ENCODE measurements at places on chromosomes 1 and 21. TPM values are rescaled to one million over a fixed set of nuclear protein-coding genes. Genes with fewer than 3 reads are reported as not detected.

RGS16 gene
- 6.7 TPM for total RNA-seq

- H3K4me3 ChIP-seq = no peak overlapping the region
- H3K36me3 ChIP-seq = no peaks in the 10 kb centered on the region
- H3K4me1 ChIP-seq = no peaks in the 10 kb centered on the region
- H3K27ac ChIP-seq = no peak overlapping the region
These were observed 151.8 kb upstream of the ST6GALNAC5 start for GRCh38 chr1:76715474-76715873.

- no peak overlapping the region for H3K4me3 ChIP-seq
- H3K27me3 ChIP-seq = no peaks in the 10 kb centered on the region
- peaks cover 54% of the 10 kb centered on the region for H3K4me1 ChIP-seq
- no peak overlapping the region for H3K27ac ChIP-seq
- H3K36me3 ChIP-seq = peaks cover 14% of the 10 kb centered on the region
These were observed 40.6 kb downstream of the MAPKAPK2 start for GRCh38 chr1:206725109-206725963.

- no peaks in the 10 kb centered on the region for H3K27me3 ChIP-seq
- no peaks in the 10 kb centered on the region for H3K36me3 ChIP-seq
- H3K4me1 ChIP-seq = no peaks in the 10 kb centered on the region
These were observed 49.8 kb downstream of the KCNT2 start for GRCh38 chr1:196558411-196558810.

CLCA1 gene
- total RNA-seq = 0.12 TPM

DNA sequence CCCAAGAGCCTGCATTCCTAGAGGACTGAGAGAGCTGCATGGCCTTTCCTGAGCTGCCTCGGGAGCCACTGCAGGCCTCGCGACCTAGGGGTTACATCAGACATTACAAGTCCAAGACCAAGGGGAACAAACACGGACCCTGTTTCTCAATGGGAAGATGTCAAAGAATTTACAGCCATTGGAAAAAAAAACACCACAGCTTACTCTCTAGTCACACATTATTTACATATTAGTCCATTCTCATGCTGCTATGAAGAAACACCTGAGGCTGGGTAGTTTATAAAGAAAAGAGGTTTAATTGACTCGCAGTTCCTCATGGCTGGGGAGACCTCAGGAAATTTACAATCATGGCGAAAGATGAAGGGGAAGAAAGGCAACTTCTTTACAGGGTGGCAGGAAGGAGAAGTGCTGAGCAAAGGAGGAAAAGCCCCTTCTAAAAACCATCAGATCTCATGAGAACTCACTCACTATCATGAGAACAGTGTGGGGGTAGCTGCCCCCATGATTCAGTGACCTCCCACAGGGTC, 8.4 kb upstream of the PRMT2 start:
- no peaks in the 10 kb centered on the region for H3K27me3 ChIP-seq
- peak overlapping the region; percentile 58 for H3K27ac ChIP-seq
- peaks cover 65% of the 10 kb centered on the region for H3K4me1 ChIP-seq
- H3K36me3 ChIP-seq = no peaks in the 10 kb centered on the region

DNA sequence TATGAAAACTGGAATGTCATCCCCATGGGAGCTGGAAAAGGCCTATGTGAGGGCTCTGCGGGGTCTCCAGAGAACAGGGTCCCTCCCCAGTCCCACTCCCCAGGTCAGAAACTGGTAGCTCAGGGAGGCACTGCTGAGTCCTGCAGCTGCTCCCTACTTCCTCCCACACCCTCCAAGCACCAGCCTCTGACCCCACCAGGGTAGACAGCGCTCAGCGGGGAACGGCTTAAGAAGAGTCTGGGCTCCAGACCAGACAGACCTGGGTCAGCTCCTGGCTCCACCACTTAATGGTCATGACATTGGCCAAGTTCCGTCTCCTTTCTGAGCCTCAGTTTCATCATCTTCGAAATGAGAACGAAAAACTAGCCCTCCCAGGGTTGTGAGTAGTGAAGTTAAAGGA, 7.2 kb downstream of the LRP8 start:
- H3K27ac ChIP-seq = no peak overlapping the region
- peaks cover 3% of the 10 kb centered on the region for H3K36me3 ChIP-seq
- H3K4me1 ChIP-seq = no peaks in the 10 kb centered on the region
- H3K27me3 ChIP-seq = no peaks in the 10 kb centered on the region
- DNase-seq = no peak

DNA sequence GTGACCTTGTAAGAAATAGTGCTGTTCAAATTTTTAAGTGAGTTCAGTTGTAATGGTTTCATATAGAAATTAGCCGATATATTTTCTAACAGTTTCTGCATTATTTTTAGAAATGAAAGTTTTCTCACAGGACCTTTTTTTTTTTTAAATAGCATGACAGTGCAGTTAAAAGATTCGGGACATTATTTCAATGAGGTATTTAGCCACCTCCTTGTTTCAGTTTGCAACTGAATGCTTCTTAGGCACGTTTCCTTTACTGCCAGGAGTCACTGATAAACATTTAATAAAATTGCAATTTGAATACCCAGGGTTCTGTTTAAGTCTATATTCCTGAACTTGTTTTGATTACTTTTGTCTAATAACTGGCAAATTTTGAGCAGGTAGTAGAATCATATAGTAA, 304.7 kb downstream of the TM2D1 start:
- no peak overlapping the region for H3K4me3 ChIP-seq
- no peak for DNase-seq
- no peak overlapping the region for H3K27ac ChIP-seq
- no peaks in the 10 kb centered on the region for H3K27me3 ChIP-seq
- no peaks in the 10 kb centered on the region for H3K36me3 ChIP-seq
- H3K4me1 ChIP-seq = no peaks in the 10 kb centered on the region

All from T-cell (primary cell).